Sigmoid colon (tissue), 7 donors: ENCODE measurements at places on chromosomes 3 and 15. TPM values are rescaled to one million over a fixed set of nuclear protein-coding genes. Genes with fewer than 3 reads are reported as not detected.

Gene LYZL4
- polyA plus RNA-seq: not detected

Gene SCN11A
- polyA plus RNA-seq: under 0.01 TPM

Gene RGMA
- 18.5 TPM for polyA plus RNA-seq

DNA sequence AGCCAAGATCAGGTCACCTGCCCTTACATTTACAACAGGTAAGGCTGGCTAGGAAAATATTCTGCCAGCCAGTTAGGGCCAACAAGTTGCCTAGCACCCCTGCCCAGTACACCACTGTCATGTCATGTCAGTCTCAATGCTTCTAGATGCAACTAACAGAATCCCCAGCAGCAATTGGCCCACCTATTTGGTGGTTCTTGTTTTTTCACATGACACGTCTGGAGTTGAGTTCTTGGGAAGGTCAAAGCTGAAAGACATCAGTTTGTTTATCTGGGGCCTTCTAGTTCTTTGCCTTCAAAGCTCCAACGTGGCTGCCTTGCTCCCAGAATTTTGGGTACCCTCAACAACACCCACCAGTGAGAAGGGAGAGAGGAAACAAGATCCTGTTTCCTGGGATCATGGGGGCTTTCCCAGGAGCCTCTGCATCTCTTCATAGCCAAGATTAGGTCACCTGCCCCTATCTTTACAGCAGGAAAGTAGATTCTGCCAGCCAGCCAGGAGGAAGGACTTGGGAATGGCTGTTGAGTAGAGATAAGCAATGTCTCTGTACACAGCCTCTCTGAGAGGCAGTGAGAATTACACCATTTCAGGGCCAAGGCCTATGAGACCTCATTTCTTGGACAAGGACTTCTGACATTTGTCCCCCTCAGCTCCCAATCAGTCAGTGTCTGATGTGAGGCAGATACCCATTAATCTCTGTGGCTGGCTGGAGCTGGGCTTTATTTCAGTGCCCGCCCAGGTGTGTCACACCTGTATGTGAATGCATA is 8.6 kb downstream of the GPX1 start:
- DNase-seq: no peak
